ENCODE measurements at places on chromosomes 4 and X. TPM values are rescaled to one million over a fixed set of nuclear protein-coding genes. Genes with fewer than 3 reads are reported as not detected.

Gene TMPRSS11F
- not detected for polyA plus RNA-seq

DNA sequence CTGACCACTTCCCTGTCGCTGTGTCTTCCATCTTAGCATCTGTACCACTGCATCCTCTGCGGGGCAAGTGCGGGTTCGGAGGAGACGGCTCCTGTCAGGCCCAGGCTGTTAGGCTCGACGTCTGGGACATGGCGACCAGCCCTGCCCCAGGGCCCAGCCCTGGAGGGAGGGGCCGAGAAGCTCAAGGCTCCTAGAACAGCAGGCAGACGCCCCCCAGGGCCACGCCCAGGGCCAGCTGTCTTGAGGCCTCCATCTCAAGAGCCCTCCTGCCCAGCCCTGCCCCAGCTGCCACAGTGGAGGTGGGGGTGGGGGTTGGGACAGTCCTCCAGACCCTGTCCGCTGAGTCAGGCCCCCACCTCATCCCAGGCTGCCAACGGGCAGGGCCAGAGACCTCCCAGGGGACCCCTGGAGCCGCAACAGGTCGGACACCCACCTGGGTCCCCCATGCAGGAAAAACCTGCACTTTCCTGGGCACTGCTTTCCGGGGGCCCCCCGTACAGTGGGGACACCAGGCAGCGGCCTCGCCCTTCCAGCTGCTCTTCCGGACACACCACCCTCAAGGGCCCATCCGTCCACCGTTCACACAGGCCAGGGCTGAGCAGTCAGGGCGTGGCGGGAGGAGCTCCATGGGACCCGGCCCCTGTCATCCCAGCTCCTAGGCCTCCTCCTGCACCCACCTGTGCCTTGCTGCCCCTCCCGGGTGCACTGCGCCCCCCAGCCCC, 83.1 kb downstream of the FAM53A start:
- DNase-seq: peak; percentile 42

DNA sequence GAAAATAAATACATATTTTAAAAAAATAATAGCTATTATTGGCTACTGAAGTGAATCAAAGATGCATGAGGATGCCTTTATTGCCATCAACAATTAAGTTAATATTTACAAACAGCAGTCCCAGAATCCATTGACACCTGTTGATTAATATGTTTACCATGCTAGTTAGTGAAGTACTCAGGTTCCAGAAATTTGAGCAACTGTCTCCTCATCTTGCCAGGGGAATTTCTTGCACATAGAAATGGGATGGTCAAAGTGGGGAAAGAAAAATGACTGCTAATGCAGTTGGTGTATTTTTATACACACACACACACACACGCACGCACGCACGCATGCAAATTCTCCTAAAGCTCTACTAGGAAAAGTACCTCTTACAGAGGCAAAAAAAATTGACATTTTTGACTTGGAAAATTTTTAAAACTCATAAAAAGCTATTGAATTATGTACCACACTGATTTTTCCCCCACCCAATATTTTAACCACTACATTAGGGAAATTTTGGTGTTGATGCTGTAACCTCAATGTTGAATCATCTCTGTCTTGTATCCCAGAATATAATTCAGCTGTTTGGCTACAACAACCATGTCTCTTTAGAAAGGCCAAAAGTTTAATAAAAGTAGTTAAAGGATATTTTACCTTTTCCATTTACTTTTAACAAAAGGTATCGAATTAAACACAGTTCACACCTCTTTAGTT, 105.3 kb upstream of the TMEM150C start:
- DNase-seq: no peak

Gene TRPC5OS
- not detected for polyA plus RNA-seq

DNA sequence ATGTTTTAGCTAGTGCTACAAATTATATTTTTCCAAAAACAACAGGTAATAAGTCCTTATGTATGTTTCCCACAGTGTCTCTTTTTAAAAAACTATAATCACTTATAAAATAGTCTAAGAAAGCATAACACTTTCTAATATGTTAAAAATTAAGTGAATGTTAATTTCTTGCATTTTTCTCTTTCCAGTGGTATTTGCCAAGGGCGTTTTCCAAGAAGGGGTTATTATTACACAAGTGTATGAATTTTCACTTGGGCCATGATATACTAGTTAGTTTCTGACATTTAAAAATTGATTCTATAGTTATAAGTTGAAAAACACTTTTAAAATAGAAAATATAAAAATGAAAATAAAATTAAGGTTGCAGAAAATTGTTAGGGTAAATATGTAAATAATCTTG, 74.6 kb downstream of the ARSJ start:
- no peak for DNase-seq

DNA sequence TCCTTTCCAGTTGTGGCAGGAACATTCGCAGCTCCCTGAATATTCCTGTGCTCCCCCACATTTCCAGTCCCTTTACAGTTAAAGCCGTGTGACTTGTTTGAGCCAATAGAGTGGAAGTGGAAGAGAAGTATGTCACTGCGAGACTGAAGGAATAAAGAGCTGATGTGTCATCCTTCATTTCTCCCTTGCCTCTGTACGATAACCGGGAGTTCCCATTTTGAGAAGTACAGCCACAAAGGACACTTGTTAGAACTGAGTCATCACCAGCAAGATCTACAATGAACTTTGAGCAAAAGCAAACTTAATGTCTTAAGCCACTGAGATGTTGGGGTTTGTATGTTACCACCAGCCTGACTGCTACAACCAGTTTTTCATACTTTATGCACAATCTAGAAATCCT, 92.3 kb downstream of the SPRY1 start:
- DNase-seq: no peak

Gene GATA1
- polyA plus RNA-seq: not detected
